Stimulated activated CD4-positive, alpha-beta T cell treated with anti-CD3 and anti-CD28 coated beads, Interleukin-15, amount 100 ng/mL, for 48 hours (primary cell): ENCODE measurements at places on chromosomes 3 and 15.

DNA sequence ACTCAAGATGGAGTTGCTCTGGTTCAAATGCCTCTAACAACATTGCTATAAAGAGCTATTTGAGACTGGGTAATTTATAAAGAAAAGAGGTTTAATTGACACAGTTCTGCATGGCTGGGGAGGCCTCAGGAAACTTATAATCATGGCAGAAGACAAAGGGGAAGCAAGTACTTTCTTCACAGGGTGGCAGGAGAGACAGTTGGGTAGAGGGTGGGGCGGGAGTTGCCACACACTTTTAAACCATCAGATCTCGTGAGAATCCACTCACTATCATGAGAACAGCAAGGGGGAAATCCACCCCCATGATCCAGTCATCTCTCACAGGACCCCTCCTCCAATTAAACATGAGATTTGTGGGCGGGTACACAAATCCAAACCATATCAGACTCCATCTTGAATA, 30.7 kb downstream of the MAP2K5 start:
- no peak for DNase-seq

- no peak for DNase-seq
Measured at GRCh38 chr3:166889241-166889640, 490.9 kb downstream of the ZBBX start.

DNA sequence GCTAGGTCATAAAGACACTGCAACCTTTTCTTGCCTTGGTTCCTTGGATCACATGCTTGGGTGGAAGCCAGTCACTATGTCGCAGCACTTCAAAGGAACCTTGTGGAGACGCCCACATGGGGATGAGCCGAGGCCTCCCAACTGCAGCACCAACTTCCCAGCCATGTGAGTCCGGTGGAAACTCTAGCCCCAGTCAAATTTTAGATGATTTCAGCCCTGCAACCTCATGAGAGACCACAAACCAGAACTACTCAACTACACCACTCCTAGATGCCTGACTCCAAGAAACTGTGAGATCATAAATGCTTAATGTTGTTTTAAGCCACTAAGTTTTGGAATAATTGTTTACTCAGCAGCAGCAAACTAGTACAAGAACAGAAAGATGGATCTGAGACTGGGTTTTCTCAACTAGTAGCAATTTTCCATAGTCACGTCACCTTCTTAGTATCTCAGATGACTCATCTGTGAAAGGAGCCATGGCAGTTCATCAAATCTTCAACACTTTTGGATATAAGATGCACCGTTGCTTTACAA, 86.5 kb downstream of the MB21D2 start:
- peak; percentile 13 for DNase-seq

GRCh38 chr3:36943601-36944000, 1.3 kb downstream of the TRANK1 start:
- DNase-seq, result no peak

DNA sequence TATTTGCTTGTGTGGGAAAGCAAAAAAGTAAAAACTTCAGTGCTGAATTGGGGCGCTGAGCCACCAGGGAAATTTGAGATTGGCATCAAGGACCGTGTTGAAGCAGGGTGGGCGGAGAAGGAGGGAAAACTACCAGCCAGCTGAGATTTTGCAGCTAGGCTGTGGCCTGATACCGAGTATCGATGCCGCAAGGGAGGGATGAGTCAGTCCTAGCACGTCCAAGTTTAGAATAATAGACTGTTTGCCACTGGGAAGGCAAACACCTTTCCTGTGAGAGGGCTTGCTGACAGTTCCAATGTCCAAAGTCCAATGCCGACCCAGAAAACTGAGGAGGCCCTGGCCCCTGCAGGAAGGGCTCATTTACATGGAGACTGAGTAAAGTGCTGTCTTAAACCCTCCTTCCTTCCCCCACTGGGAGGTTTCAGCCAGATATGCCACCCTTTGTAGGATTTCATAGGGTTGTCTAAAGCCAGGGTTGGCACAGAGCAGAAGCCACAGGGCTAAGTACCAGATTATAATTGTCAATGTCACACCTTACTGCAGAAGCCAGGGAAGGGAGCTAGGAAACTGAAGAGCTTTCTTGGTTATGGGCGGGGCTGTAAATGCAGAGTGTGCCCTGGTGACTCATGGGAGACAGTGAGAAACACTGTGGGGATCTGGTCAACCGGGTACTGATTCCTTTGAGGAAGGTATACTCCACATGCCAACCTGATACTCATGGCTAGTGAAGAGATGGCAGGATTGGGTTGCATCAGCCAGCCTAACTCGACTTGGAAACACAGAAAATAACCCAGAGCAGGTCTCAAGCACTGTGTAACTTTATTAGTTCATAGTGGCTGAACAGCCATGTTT, 28.4 kb upstream of the PIK3CB start:
- no peak for DNase-seq

DNA sequence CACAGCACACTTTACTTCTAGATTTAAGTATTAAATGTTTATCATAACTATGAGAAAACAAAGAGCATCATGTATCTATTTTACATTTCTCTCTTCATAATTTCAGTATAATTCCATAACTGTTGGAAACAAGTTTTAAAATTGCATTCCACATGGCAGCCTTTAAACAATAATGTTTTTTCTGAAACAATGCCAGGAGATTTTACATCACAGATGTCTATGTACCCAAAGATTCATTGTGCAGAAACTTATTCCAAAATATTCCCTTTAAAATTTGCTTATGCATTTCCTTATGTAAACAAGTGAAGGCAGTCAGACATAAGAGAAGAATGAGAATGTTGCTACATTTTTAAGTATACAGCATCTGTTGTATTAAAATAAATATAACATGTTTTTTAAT, 324.9 kb upstream of the COL8A1 start:
- DNase-seq, result no peak

- no peak for DNase-seq
Measured at GRCh38 chr3:14594234-14594633, 54.1 kb upstream of the GRIP2 start.
